Stimulated activated CD4-positive, alpha-beta T cell treated with anti-CD3 and anti-CD28 coated beads, TNF-alpha, amount 100 ng/mL, for 1 hour (primary cell): ENCODE measurements at places on chromosomes 2 and 18.

DNA sequence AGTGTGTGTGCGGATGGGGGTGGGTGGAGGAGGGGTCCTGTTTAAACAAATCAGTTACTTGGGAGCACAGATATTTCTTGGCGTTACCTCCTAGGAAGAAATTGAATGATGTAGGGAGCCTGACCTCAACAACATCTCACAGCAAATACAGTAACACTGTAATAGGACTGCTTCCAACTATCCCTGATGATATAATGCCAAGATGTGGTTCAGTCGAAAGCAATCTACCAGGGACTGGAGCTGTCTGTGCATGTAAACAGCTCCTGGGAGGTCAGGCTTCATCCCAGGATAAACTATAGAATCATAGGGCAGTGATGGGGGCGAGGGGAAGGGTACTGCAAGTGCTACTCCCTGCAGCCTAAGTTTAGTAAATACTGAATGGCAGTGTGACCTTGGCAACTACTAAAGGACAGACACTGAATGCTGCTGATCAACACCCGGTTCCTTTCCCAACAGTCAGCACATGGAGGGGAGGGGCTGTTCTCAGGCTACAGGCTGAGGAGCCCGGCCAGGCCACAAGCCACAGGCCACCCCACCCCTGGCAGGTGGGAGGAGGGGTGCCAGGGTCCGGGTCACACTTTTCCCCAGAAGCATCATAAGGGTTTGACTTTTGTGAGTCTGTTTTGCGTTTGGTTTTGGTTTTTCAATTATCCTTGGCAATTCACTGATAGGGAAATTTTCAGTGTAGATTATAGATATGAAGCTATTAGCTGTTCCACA is 85.3 kb upstream of the ZNF397 start:
- DNase-seq: no peak

DNA sequence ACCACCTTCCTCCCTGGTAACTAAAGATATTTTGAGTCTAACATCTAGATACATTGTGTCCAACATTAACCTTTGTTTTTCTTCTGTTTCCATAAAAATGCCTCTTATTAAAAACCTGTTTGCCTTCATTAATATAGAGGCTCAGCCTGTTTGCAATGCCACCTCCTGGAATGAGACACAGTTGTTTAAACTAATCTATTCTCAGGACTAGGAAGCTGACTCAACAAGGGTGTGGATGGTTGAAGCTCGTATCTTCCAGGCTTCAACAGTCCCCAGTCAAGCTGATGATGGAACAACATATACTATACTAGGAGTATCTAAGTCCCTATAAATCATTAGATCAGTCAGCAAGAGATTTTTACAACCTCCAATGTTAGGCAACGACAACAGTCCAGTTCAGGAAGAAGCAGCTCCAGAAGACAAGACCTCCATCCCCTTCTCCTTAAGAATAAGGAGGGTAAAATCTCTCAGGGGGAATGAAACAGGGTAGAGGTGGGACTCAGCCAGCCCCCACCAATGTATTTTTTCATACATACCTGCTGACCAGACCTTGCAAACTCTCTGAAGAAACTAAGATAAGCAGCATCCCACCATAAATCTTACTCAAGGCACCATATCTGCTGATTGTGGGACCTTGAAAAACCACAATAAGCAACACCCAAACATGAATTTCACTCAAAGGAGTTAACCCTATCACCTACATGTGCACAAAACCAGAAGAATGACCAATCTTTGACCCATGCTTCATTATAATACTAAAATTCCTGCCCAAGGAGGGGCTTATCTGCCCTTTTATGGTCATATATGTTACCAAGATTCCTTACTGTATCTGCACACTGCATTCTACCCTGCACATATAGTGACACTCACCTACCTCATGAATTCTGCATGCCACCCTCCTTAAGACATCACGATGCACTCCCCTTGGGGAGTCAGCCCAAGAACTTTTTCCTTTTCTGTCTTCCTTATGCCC is 21.4 kb downstream of the ZNF24 start:
- DNase-seq: no peak

GRCh38 chr2:189092936-189093335 is 86.6 kb downstream of the COL5A2 start:
- no peak for DNase-seq

DNA sequence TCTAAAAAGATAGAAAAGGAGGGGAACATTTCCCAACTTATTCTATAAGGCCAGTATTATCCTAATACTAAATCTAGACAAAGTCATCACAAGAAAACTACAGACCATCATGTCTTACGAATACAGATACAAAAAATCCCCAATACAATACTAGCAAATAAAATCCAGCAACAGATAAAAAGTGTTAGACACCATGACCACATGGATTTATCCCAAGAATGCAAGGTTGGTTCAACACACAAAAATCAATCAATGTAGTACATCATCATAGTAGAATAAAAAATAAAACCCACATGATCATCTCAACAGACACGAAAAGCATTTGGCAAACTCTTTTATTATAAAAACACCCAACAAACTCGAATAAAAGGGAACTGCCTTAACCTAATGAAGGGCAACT is 18.5 kb downstream of the SLC66A2 start:
- DNase-seq: no peak

DNA sequence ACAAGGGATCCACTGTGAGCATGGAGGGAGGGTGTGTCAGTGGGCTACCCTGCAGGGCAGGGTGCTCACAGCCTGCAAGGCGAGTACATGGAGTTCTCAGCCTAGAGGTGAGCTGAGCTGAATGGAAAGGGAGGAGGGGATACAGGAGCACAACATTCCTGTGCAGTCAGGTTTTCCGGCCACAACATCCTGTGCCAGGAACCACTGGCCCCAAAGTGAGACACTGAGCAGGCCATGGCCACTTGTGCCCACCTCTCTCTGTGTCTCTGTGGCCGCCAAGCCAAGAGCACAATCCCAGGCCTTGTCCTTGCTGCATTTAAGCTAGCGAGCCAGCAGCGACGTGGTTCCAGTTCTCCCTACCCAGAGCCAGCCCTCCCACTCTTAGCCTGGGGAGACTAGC is 6.1 kb downstream of the DOK1 start:
- DNase-seq: no peak

GRCh38 chr2:23707096-23707495 is 219.8 kb downstream of the ATAD2B start:
- no peak for DNase-seq

- peak; percentile 49 for DNase-seq
These were observed 1.2 kb downstream of the ANKMY1 start for GRCh38 chr2:240556553-240557100.

DNA sequence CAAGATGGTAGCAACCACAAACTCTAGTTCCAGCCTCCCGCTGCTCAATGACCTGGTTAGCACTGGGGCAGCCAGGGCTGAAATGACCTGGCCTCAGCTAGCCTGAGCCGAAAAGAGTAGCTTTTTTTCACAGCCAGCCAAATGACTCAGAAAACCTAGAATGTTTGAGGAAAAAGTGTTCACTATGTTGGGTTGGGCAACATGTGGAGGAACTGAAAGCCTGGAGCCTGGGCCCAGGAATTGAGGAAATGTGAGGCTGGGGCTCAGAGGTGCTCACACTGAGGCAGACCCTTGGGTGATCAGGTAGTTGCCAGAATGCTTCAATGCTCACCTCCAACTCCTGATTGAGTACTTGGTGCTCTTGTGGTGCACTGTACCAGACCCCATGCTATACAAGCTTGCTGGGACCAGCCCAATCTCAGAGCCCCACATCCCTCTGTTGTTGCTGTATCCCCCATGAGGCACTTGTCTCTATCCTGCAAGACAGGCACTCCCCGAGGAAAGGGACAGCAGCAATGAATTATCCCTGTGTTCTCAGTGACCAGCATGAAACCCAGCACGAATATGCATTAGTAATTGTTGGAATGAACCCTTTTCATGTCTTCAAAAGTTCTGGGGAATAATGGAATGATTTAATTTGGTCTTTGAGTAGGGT is 116.2 kb downstream of the USP34 start:
- no peak for DNase-seq

DNA sequence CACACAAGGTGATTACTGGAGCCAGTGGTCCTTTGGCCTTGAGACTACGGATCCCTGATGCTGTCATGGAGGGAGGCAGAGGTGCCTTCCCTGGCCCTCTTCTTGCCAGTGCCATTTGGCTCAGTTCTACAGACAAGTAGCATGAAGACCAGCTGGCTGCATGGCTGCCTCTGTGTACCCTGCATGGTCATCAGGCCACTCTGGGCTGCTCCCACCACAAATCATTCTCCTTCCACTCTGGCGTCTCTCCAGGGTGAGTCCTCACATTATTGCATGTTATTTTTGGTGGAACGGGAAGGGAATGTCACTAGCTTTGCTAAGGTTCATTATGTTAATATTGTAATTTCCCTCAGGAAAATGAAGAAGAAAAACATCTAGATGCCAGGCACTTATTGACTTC is 229.8 kb downstream of the VAPA start:
- no peak for DNase-seq
